Left hindlimb (tissue), 1 donor: ENCODE measurements at places on chromosomes 4 and X.
A peak's percentile ranks its signal among the peaks of the same experiment; 100 is the strongest.

GRCh38 chr4:92120810-92121498, 182.8 kb upstream of the GRID2 start:
- DNase-seq, result peak; percentile 59

DNA sequence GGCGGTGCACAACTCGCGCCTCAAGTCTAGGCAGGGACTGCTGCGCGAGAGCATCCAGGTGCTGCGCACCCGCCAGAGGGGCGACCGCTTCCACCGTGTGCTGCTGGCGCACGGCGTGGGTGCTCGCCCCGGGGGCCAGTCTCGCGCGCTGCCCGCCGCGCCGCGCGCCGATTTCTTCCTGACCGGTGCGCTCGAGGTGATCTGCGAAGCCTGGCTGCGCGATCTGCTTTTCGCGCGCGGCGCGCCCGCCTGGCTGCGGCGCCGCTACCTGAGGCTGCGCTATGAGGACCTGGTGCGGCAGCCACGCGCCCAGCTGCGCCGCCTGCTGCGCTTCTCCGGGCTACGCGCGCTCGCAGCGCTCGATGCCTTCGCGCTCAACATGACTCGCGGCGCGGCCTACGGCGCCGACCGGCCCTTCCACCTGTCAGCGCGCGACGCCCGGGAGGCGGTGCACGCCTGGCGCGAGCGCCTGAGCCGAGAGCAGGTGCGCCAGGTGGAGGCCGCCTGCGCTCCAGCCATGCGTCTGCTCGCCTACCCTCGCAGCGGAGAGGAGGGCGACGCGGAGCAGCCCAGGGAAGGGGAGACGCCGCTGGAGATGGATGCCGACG, 1.3 kb downstream of the CHST7 start:
- no peak for DNase-seq

DNA sequence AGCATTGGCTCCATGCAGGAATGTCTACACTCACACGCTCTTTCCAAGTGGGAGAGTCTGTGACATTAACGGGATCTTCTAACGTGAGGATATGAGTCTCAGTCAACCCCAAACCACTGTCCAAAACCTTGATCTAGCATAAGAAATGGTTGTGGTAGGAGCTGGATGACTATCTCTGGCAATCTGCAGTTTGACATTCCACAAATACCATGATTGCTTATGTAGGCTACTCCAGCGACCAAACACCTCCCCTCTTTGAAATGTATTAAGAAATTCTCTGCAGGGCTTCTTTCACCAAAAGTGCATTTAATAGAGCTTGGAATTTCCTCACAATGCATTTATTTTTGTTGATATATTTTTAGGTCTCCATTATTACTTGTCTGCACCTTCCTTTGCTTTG, 14.1 kb upstream of the STX18 start:
- no peak for DNase-seq

GRCh38 chr4:148893095-148893494, 450.9 kb upstream of the NR3C2 start:
- no peak for DNase-seq

DNA sequence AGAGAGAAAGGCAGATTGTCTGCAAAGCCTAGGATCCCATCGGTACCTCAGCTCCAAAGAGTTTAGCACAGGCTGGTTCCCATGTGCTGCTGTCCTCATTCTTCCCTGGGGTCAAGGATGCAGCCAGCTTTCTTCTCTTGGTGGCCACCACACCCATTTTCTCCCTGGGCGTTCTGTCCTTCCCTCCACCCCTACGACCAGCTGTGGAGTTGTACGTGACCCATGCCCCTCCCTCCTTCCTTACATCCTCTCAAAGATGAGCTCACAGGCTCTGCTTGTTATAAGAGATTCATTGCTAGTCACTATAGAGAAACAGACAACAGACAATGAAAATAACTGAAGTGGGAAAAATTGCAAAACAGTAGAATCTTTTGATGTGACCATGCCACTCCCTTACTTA, 74.0 kb upstream of the KLF3 start:
- DNase-seq, result peak; percentile 44

DNA sequence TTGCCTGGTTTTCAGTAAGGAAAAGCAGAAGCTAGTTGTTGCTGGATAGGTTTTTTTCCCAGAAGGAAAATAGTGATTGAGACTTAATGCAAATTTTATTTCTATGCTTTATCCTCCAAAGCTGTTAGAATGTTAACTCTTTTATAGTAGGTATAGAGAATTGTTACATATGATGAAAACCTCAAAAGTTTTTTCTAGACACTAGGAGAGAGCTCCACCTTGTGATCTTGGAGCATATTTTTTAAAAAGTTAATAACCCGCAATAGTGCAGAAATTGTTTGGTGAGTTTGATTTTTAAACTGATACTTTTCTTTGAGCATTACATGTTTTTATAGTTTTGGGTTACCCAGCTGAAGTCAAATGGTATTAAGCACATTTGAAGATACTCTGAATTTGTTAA, 56.5 kb downstream of the STAG2 start:
- no peak for DNase-seq
